ENCODE measurements at places on chromosomes 7 and 10.

DNA sequence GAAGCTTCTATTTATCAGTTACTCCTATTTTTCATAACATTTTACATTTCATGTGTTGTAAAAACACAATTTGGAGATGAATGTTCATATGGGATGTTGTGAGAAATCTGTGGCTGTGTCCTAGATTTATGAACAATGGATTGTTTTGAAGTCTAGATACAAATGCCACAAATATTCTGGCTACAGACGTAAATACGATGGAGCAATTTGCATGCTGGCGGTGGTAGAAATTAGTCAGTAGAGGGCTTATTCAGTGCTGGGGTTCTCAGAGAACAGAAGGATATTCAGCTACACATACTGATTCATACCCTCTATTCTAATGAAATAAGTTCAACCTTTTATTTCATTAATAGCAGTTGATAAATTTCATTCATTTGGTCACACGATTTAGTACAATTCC is 48.8 kb downstream of the PLPP4 start:
- peak; percentile 18 for DNase-seq

DNA sequence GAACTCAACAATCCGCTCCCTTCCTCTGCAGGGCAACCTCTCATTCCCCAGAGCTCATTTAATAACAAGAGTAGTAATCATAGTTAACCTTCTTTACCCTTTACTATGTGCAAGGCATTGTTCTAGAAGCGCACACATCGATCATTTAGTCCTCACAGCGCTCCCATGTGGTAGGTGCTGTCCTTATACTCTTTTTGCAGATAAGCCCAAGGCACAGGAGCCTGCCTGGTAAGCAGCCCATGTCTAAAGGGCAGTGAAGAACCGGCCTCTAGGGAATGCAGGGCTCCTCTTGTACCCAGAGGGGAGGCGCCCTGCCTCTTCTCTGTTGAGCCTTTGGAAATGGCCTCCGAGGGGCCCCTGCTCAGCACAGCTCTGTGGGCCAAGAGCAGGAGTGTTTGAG is 14.3 kb downstream of the CHST3 start:
- DNase-seq, result no peak

DNA sequence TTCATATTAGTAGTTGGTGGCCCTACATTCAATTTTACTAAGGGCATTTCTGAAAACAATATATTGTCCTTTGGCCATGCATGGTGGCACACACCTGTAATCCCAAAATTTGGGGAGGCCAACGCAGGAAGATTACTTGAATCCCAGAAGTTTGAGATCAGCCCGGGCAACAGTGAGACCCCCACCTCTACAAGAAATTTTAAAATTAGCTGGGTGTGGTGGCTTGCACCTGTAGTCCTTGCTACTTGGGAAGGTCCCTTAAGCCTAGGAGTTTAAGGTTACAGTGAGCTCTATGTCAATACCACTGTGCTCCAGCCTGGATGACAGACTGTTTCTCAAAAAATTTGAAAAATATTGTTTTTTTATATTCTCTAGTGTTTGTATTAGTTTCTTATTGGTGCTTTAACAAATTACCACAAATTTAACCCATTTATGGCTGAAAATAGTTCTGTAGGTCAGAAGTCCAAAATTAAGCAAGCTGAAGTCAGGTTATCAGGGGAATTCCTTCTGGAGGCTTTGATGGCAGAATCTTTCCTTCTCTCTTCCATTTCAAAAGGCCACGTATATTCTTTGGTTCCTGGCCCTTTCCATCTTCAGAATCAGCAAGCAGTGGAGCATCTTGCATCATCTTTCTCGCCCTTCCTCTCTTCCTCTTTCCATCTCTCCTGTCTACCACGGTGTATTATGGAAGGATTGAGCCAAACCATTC is 12.4 kb downstream of the CBX3 start:
- no peak for DNase-seq

DNA sequence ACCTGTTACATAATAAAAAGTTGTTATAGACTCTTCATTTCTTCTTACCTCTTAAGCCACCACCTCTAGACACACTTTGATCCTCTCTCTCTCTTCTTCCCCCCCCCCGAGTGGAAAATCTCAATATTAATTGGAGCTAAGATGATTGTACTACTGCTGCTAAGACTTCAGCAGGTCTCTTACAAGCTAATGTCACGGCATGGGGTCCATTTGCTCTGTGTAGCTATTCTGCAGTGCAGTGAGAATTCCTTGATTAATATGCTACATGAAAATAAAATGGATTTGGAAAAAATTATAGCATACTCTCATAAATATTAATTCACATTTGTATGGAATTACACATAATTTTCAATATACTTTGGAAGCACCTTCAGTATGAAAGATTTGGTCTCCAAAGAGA is 297.2 kb downstream of the AUTS2 start:
- no peak for DNase-seq

DNA sequence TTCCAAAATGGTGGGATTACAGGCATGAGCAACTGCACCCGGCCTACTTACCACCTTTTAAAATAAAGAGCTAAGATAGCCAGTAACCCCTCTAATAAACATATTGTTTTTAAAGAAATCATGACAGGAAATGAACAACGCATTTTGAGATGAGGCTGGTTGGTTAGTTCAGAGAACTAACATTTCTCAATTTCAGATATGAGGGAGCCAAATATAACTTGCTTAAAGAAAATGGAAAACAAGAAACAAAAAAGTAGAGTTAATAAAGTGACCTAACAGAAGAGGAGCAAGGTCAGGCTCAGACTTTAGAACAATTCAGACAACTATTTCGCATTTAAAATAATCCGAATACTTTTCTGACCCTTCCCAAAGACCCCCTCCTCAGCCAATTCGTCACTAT is 254.9 kb upstream of the PHF14 start:
- no peak for DNase-seq

DNA sequence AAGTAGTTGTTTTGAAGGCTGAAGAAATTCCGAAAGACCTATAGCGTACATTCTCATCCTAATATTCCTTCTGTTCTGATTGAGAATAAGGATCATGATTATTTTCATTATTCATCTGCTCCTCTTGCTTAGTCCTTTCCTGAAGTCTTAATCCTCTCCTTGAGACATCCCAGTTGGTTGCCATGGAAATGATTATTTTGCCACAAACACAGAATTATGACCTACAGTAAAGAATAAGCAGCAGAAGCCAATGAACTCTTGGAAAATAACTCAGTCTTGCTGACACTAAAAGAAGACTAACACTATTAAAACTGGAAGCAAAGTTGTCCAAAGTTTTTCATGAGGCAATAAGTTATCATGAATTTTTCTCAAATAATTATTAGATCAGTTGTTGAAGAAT is 47.8 kb upstream of the JAZF1 start:
- no peak for DNase-seq

GRCh38 chr7:135712796-135713195 is 15.2 kb downstream of the SLC13A4 start:
- DNase-seq, result no peak

DNA sequence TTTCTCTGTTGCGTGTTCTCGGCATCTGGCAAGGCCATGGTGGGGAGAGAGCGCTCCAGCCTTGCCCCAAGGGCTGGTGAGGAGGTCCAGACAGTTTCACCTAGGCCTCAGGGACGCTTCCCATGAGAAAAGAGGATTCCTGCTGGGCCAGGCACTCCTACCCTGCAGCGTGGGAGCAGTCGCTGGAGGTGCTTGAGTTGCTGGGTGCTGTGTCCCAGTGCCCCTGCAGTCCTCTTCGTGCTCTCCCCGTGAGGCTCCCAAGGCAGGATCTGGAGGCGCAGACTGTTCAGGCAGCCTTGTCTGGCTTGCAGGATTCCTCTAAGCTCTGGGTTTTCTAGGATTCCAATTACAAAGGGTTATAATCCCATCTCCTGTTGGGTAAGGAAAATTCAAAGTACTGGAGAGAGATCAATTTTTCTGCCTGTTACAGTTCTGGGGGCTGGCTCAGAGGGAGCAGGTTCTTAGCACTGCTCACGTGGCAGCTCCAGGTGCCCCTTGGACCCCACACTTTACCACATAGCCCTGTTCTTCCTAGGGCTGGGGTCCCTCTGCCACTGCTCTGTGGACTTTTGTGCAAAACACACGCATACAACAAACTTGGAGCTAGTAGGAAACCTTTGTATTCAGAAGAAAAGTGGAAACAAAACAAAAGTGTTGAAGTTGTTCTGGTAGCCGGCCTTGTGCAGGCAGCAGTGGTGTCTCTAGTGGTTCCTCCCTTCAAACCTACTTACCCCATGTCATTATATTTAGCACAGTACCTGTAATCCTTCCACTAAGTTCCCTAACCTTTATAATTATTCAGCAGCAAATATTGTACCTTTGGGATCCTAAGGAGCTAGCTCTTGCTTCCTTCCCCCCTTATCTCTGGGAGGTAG is 60.5 kb downstream of the CCNY start:
- DNase-seq, result no peak
